Myocyte (in vitro differentiated cells): ENCODE measurements at places on chromosomes 7 and 10.
A peak's percentile ranks its signal among the peaks of the same experiment; 100 is the strongest.

DNA sequence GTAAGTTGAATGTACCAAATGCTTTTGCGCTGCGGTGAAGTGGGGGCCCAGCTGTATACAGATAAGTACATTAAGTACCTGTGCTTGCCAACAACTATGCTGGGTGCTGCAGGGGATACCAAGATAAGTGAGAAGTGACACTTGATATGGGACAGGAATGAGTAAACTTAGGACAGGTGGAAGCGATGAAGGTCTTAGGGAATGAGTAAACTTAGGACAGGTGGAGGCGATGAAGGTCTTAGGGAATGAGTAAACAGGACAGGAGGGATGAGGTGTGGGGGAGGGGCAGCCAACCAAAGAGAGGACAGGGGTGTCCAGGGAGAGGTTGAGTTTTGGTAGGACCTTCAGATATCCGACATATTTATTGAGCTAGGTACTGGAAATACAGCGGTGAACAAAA is 1.4 kb downstream of the MDH2 start:
- no peak for DNase-seq

GRCh38 chr10:108598831-108599230 is 1324.5 kb downstream of the XPNPEP1 start:
- DNase-seq, result no peak

GRCh38 chr7:94444813-94445212 is 50.1 kb downstream of the COL1A2 start:
- no peak for DNase-seq

GRCh38 chr7:130008941-130009847 is 42.0 kb downstream of the ZC3HC1 start:
- DNase-seq, result no peak

- DNase-seq, result no peak
These were observed 64.2 kb upstream of the DDC start for GRCh38 chr7:50629238-50629901.

DNA sequence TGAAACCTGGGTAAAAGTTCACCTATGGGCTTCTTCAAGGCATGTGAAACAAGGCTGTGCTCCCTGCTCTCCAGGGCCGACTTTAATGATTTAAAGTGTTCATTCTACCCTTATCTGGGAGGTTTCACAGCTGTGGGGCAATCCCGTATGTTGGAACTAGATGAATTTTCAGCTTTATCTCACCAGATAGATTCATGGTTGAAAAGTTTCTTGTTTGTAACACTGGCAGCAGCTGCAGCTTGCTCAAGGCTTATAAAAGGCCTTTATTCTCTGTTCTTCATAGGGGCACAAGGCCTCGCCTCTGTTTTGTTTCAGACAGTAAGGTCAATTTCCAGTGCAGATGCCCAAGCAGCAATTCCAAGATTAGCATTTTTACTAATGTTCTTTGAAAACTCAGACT is 70.4 kb upstream of the DNAJB12 start:
- peak; percentile 7 for DNase-seq

GRCh38 chr7:20828947-20829346 is 42.3 kb upstream of the SP8 start:
- DNase-seq, result no peak

DNA sequence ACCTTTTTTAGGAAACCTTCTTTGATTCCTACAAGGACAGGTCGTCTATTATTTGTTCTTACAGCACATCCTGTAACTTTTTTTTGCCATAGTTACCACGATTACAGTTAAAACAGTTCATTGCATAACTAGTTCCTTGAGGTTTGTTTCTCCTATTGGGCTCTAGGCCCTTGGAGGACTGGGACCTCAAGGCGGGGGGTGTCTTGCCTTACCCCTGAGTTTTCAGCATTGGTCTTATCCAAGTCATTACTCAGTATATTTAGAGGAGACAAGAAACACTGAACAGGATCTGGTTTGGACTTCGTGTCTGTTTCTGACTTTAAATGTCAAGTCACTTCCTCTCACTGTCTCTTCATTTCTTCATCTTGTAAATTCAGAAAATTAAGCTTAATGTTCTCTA is 369.8 kb downstream of the SDK1 start:
- DNase-seq, result no peak
